ENCODE measurements at places on chromosomes 1 and 21.

DNA sequence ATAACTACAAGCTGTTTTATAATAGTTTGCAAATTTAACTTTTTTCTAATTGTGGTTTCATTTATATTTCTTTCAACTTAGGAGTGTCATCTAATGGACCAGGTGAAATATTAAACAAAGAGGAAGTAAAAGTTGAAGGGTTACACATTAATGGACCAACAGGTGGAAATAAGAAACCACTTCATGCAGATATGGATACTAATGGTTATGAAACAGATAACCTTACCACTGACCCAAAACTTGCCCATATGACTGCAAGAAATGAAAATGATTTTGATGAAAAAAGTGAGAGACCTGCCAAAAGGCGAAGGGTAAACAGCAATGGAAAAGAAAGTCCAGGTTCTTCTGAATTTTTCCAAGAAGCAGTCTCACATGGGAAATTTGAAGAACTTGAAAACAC lies 59.7 kb downstream of the MIER1 start:
- DNase-seq: no peak

GRCh38 chr1:107941123-107941522 lies 23.9 kb downstream of the VAV3 start:
- no peak for DNase-seq

DNA sequence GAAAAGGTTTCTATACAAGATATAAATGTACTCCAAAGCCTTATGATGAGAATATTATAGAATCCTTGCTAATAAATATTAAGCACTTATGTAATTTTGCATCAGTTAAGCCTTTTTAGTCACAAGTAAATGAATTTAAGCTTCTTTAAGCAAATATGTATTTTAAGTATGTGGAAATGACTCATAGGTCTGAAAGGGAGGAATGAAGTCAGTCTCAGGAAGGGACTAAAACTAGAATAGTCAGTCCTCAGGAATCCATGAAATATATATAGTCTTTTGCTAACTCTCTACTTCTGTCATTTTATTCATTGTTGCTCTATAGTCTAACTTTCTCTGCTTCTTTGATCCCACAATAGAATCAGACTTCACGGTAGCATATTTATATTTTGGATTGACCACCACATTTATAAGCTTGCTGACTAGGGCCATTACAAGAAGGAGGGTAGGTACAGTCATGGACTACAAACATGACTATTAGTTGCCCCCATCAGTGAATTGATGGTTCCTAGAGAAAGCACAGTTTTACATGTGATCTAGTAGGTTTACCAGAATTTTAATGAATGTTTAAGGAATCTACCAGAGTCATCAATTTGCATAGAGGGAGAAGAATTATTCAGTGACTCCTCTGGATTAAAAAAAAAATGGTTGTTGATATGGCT lies 20.2 kb upstream of the RABGGTB start:
- DNase-seq: no peak

GRCh38 chr21:21664871-21665270 lies 666.7 kb downstream of the NCAM2 start:
- no peak for DNase-seq

- DNase-seq: no peak
These were observed 30.9 kb downstream of the PROX1 start for GRCh38 chr1:214018386-214019268.

Measured in stimulated activated CD4-positive, alpha-beta T cell treated with anti-CD3 and anti-CD28 coated beads, Interleukin-4, amount 100 ng/mL, for 24 hours (primary cell).